ENCODE measurements at places on chromosomes 5 and 9. TPM values are rescaled to one million over a fixed set of nuclear protein-coding genes. Genes with fewer than 3 reads are reported as not detected.

The TMEM245 gene
- polyA plus RNA-seq: 117 TPM

The PCDHGB2 gene
- 1.0 TPM for polyA plus RNA-seq

The SPATA31E1 gene
- polyA plus RNA-seq: not detected

The UBTD2 gene
- 28.4 TPM for polyA plus RNA-seq

The ARL14EPL gene
- not detected for polyA plus RNA-seq

DNA sequence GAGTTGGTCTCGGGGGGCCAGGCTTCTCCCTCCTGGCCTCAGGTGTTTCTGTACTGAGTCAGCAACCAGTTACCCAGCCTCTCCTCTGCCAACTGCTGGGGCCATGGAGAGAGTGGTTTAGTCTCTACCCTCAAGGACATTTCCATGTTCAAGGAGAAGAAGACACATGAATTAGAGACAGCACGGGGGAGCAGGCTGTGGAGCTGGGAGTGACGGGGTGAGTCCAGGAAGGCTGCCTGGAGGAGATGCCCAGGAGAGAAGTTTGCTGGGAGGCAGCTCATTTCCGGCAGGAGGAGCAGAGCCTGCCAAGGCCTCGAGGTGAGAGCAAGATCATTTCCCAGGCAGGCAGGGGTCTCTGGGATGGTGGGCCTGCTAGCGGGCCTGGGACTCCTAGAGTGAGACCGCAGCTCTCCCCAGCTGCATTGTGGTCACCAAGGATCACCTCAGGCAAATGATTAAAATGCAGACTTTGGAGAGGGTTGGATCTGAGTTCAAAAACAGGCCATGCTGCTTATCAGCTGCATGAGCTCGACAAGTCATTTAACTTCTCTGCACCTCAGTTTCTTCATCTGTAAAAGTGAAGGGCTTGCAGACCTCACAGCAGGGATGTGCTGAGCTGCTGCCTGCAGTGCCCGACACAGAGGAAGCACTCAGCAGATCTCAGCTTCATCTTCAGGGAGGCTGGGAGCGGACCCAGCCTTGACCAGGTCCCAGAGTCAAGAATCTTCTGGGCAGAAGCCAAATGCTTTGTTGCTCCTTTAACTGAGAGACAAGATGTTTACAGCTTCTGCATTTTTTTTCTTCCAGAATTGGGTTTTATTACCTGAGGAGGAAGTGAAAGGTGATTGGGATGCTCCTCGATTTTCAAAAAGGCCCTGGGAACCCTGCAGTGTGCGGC is 35.2 kb downstream of the NEK6 start:
- no peak for DNase-seq

DNA sequence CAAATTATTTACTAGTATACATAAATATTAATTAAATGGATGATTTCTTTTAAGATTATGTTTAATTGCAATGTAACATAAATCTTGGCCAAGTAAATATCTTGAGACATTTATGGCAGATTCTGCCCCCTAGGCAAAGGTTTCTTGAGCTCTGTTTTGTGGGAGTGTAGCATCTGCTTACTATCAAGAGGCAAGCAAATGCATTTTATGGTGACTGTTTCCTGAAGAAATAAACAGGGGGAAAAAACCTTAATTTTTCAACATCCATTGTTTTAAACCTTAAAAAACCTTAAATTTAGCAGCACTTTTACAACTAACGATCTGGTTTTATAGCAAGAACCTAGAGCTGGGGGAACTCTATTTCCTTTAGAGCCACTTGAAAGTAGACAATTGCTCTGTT is 25.7 kb upstream of the FREM1 start:
- peak; percentile 33 for DNase-seq

DNA sequence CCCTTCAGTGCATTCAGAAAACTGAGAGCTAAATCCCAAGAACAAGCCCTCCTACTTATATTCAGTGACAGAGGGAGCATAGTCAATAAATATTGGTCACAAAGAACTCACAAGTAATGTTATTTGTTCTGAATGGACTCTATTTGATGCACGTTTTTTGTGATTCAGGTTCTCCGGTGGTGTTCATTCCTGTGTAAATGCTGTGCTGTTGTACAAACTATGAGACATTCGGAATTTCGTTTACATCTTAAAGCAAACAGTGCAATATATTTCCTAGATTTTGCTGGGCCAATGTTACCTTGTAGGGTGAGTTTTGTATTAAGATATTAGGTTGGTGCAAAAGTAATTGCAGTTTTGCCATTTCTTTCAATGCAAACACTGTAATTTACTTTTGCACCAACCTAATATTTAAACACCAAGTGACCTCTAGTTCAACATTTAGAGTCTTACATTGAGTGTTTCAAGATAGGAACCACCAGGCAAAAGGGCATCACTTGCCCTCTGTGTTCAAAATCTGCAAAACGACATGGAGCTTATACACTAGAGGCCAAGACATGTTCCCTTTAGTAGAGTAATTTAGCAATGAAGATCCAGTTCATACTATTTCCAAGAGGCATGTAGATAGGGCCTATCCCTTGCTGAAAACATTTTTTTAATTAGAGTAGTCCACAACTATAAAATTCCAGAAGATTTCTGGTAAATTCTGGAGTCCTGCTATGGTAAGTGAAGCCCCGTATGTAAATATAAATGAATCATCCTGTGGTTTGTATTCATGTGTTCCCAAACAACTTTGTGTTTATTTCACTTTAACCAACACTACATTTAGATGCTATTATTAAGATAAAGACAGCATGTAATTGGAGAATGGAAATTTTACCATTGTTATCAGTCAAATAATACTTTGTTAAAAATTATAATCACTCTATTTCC is 444.0 kb upstream of the PTGER4 start:
- DNase-seq: no peak

DNA sequence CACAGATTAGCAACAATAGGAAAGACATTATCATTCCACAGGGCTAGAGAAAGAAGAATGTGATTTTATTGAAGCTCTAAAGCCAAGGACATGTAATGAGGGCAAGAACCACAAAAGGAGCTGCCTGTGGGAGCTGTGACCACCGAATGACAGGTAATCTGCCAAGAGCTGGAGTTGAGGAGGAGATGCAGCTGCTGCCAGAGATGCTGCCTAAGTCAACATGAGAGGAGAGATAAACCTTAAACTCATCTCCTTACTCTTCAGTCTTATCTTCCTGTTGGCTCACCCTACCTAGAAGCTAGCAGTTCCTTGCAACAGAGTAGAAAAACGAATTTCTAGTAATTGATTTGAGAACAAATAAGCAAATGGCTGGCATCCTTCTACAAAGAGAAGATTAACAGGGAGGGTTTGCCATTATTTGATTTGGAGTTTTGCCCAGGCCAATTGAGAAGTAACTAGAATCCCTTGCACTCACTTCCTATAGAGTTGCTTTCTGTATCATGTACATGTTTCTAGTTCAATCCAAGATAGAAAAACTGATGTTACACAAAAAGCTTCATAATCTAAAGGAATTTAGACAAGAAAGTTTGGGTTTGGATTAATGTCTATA is 539.2 kb downstream of the TLE1 start:
- DNase-seq: no peak

DNA sequence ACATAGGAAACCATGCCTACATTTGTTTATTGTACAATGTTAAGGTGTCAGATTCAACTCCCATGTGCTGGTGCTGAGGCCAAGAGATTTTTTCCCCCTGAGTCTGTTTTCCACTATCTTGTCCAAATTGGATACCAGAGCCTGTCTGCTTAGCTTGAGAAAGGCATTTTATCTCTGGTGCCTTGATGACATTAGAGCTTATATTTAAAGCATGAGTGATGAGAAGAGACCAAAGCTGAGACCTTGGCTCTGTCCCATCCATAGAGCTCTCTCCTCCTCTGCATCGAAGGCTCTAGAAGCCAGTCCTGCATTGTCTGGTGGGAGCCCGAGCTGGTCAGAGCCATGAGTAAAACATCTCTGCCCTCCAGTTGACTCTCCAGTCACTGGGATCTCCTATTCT is 10.4 kb upstream of the PPP2CA start:
- DNase-seq: no peak

DNA sequence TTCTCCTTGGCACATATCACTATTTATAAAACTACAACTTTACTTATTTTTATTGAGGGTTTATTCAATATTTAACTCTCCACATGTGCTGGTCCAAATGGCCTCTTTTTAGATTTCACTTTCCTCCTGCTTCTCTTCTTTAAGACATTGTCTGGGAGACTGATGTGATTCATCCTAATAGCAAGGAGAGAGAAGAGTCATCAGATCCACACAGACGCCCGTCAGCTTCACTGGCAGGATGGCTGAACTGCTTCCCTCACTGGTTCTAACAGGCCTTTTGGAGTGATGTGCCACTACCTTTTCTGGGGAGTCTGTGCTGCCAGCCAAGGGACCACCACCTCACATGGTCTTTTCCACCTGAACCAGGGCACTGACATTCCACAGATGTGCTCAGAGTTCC is 16.5 kb upstream of the ROR2 start:
- no peak for DNase-seq

DNA sequence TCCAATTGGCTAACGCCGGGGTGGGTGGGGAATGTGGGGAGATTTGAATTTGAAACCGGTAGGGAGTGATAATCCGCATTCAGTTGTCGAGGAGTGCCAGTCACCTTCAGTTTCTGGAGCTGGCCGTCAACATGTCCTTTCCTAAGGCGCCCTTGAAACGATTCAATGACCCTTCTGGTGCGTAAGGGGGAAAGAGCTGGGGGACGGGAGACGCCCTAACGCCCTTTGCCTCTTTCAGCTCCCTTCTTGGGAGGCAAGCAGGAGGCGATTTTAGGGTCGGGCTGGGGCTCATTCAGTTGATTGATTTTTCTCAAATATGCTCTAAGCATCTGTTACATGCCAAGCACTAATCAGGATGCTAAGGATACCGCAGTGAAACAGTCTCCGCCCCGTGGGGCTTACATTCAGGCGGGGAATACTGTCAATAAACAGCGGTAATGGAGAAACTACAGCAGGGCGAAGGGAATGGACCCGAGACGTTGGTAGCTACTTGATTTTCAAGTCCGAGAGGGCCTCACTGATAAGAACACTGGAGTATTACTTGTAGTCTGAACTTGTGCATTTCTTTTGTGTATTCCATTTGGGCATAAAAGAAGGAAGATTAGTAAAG is at the start of gene HMMR:
Gene HMMR (plus strand): TSS at position 71 of the 610 bp plus-strand sequence. CDS start 61 bp downstream, at position 132.
- peak; percentile 32 for DNase-seq

- DNase-seq: no peak
Measured at GRCh38 chr5:151628112-151628823, 37.1 kb upstream of the FAT2 start.

DNA sequence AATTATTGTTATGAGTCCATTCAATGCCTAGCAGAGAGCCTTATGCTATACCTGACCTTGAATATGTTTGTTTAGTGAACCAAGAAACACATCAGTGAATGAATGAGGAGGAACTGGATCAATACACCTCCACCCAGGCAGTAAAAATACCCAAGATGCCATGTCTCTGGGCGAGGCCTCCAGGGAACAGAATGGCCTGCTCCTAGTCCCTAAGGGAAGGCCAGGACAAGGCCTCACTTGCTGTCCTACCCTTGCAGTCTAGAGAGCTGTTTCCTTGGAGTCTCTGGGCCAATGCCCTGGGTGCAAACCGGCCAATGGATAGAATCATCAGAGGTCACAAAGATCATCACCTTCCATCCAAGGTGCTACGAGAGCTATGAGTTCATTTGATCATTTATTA is 26.1 kb downstream of the TNIP1 start:
- no peak for DNase-seq

DNA sequence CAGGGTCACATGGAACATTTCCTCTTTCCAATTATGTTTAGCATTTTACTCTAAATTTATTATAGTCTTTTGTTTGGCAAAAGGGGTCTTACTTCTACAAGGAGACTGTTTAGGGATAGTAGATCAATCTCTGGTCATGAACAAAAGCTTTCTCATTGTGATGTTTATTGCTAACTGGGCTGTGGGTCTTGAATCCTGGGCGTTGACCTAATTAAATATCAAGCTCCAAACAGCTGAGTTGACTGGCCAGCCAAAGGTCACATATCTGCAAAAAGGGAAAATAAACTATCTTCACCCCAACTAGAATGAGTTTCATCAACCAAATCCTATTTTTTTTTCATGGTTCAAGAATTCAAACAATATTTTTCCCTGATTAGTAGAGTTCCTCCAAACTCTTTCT is 245.4 kb upstream of the TUT7 start:
- DNase-seq: no peak

- DNase-seq: no peak
Measured at GRCh38 chr9:116750510-116750909, 63.4 kb downstream of the TRIM32 start.

- no peak for DNase-seq
Measured at GRCh38 chr9:128321879-128322403, 306 bp downstream of the TRUB2 start.

DNA sequence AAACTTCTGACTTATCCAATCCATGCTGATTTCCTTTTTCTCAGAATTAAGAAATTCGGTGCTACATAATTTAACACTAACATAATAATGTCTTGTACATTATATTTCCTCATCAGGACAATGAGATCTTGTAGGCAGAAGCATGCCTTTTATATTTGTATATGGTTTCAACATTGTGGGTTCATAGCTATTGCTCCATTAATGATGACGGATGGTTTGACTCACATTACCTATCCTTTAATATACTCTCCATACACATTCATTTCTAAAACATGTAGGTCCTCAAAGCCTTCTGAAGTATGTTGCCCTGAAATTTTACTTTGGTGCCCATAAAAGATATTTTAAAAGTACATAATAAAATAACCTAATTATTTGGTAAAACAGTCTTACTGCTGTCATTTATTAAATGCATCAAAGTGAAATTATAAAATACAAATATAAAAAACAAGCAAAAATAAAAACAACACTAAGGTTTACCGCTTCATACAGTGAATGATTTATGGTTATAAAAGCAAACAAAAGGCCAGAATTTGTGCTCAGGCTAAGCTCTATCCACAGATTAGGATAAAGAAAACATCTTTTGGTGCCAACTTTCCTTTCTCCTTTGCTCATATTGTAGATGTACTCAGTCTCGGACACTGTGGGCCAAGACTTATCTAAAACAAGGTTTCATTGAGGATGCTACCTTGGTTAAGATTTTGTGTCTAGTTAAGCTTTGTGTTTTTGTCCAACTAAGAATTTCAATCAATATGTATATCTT is 61.2 kb upstream of the GCNT4 start:
- no peak for DNase-seq

Data from cardiac muscle cell (in vitro differentiated cells and primary cell).